ENCODE measurements at places on chromosomes 4 and X.

GRCh38 chr4:2630556-2631273 is 94.3 kb downstream of the FAM193A start:
- DNase-seq, result peak; percentile 56

DNA sequence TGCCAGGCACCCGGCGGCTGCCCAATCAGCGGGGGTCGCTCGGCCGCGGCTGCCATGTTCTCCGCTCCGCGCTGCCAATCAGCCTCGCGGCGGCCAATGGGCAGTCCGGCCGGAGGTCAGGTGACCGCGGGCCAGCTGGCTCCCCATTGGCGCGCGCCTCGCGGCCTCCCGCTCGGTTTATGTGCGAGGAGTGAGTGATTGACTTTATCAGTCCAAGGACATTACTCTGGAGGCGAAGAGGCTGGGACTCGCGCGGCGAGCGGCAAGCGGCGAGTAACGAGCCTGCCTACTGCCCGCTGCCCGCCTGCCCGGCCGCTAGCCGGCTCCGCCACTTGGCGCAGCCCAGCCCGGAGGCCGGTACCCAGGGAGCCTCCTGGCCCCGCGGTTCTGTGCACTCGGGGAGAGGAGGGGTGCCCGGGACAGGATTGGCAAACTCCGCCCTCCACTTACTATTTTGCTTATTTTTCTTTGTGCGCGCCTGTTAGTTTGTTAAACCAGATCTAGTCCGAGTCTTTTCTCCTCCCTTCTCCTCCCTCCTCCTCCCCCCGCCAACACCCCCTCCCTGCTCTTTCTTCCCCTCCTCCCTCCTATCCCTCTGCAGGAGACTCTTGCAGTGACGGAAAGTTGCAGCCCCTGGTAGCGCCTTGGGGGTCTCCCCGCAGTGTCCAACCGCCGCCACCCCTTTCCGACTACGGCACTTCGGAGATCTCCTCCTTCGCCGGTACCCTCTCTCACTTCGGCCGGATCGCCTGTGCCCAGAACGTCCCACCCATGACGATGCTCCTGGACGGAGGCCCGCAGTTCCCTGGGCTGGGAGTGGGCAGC is at the start of gene ZIC3:
ZIC3 (plus strand) TSS at position 207 of the 825 bp plus-strand sequence; CDS start at position 772, 565 bp downstream.
- peak; percentile 67 for DNase-seq

- DNase-seq, result no peak
These were observed 45.8 kb downstream of the DCLK2 start for GRCh38 chr4:150123796-150124677.

DNA sequence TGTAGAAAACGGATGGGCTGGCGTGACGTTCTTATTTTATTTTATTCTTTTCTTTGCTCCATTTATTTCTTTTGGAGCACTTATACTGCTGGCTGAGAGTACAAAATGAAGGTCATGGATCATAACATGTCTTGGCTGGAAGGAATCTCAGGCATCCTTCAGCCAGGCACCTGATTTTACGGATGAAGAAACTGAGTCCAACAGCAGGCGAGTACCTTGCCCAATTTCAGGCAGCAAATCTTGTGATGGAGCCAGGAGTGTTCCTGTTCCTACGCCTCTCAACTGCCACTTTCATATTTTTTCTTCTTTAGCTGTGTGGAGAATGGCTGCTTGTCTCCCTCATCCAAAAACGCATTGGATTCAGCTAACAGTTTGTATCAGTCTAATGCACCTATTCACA is 332.1 kb upstream of the IGFBP7 start:
- DNase-seq, result no peak

DNA sequence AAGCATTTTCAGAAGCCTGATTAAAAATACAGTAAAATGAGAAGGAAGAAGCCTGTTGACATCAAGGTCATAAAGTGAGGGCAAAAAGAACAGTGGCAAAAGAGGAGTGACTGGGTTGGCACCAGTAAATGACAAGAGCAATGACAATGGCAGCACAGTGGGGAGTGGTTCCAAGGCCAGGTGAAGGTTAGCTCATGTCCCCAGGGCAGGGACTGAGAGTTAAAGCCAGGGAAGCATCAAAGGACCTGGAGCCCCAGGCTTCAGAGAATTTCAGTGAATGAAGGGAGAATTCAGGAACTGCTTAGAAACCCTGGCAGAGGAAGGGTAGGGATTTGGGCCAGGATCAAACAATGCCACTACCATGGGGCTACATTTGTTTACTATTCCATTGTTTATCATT is 8.8 kb upstream of the PIGA start:
- no peak for DNase-seq

DNA sequence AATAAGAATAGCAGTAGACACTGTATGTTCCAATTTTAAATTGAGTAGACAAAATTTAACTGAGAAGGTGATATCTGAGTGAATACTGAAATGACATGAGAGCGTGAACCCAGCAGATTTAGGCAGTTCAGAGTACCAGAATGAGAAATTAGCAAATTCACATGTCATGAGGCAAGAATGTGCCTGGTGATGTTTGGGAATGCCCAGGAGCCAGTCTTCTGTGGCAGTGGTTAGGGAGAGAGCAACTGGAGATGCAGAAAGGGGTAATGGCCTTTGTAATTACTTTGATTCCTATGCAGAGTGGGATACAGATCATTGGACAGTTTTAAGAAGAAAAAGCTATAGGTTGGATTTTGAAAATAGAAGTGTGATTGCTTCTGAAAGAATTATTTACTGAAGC is 621.9 kb downstream of the TECRL start:
- DNase-seq, result no peak

- DNase-seq, result no peak
These were observed 41.1 kb downstream of the DDIT4L start for GRCh38 chr4:100149190-100149589.

DNA sequence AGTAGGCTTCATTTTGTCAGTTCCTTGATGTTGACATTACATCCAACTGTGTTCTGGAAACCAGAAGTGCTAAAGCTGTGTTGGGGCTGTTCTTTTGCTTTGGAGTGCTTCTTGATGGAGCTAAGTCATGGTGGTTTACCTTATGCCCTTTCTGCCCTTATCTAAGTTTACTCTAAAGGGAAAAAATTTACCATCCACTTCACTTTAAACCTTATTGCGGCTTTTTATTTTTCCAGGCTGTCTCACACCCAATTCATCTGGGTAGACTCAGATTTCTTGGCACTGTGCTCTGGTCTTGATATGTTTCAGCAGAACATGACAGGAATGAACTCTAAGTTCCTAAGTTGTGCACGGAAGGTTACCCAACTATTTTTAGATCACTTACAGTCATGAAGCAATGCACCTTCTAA is 104.7 kb upstream of the TTC29 start:
- DNase-seq, result no peak

DNA sequence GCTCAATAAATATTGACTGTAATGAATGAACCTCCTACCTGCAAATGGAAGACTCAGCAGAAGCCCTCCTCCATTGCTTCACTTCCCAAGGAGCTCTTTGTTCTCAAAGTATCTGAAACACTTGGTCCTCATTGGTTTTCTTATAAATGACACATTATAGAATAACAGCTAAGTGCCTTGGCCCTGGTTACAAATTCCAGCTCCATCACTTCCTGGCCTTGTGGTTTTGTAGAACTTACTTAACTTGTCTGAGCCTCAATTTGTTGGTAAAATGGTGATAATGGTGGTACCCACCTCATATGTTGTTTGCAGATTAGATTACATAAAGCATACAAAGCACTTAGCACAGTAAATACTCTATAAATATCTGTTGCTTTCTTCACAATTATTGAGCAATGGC is 25.2 kb upstream of the SMIM20 start:
- DNase-seq, result no peak

GRCh38 chr4:175905925-175906324 is 93.9 kb upstream of the GPM6A start:
- DNase-seq, result no peak

- no peak for DNase-seq
These were observed 44.2 kb downstream of the CCNI start for GRCh38 chr4:77031544-77031943.

DNA sequence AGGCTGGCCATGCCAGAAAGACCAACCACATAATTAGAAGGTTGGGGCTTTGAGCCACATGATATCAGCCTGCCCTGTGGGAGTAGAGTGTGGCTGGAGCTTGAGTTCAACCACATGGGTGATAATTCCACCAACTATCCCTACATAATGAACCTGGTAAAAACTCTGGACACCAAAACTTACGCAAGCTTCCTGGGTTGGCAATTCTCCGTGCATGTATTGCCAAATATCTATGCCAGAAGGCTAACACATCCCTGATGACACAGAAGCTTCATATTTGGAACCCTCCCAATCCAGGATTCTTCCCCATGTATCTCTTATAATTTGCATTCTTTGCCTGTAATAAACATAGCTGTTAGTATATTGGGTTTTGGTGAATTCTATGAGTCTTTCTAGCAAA is 68.2 kb downstream of the FUNDC1 start:
- no peak for DNase-seq

DNA sequence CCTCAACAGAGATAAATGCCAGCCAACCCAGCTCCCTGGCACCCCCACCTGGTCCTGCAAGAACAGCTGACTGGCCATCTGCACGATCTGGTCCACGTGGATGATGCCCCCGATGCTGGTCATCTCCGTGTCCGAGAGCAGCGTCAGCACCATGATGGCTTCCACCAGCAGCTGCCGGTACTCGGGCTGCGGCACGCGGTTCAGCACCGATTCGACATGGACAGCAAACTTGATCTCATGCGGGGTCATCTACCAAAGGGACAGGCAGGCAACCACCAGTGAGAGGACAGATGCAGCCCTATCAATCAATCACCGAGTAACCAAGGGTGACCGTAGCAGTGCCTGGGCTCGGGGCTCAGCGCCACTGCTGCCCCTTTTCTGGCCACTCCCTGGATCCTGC is 89.8 kb downstream of the PHKA2 start:
- no peak for DNase-seq

- DNase-seq, result no peak
These were observed 394.7 kb downstream of the IL1RAPL1 start for GRCh38 chrX:28981952-28982351.

- no peak for DNase-seq
These were observed 18.0 kb downstream of the PDHA1 start for GRCh38 chrX:19361701-19362100.

DNA sequence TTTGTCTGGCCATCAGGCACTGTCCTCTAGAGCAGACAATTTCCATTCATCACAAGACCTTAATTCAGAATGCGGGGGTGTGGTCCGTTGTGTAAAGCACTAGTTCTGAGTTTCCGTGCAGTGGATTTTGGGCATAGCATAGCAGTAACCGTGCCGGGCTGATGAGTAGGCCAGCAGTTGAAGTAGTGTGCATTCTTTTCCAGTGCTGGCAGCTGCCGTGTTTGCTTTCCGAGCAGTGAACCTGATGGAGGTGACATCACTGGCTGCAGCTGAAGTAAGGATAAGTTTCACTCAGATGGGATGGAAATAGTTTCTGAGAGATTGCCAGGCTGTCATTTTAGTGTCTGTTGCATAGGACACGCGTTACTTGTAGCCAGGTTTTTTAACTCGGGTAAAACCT is 107.0 kb upstream of the STIM2 start:
- no peak for DNase-seq

DNA sequence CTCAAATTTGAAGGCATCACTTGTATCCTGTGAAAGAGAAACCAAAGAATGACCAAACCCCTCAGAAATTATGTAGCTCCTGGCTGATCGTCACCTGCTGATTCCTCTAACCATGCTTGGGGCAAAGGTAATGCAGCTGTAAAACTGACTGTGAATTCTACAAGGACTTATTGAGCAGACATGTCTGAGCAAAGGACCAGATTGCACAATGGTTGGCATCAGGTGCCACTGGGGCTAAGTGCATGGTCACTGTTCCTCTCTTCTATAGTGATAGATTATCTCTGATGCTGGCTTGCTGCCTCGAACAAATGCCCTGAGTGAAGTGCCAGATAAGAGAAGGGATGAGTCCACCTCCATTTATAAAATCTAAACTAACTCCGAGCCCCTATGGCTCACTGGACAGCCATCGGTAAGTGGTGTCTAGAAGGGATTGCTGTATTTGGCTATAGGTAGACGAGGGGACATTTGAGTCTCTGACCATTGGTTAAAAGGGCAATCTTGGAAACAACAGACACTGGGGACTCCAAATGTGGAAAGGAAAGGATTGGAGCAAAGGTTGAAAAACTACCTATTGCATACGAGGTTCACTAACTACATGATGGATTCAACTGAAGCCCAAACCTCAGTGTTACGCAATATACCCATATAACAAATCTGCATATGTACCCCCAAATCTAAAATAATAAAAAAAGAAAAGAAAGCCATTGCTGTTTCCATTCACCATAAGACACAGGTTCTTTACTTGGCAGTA is 110.7 kb upstream of the IGSF1 start:
- DNase-seq, result no peak

DNA sequence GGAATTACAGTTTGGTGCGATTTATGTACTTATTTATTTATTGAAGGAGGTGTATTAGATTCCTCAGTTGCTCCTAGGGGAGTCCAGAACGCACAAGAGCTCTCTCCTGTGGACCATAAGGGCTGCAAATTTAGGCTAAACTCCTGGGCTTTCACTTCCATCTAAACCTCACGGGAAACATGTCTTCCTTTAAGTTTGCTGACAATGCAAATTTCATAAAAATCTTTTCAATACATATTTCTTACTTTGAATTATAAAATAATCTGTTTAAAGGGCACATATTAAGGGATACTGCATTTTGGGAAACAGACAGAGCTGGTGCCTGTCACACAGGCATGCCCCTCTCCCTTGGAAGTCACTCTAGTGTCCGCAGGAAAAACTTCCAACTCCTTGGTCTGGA is 438.0 kb upstream of the CPEB2 start:
- DNase-seq, result no peak

- peak; percentile 81 for DNase-seq
These were observed at the start of gene IGSF1 for GRCh38 chrX:131288738-131289511. TSS of gene IGSF1 (minus strand) at chrX:131289306. CDS start at chrX:131286674, 2,632 bp downstream.

DNA sequence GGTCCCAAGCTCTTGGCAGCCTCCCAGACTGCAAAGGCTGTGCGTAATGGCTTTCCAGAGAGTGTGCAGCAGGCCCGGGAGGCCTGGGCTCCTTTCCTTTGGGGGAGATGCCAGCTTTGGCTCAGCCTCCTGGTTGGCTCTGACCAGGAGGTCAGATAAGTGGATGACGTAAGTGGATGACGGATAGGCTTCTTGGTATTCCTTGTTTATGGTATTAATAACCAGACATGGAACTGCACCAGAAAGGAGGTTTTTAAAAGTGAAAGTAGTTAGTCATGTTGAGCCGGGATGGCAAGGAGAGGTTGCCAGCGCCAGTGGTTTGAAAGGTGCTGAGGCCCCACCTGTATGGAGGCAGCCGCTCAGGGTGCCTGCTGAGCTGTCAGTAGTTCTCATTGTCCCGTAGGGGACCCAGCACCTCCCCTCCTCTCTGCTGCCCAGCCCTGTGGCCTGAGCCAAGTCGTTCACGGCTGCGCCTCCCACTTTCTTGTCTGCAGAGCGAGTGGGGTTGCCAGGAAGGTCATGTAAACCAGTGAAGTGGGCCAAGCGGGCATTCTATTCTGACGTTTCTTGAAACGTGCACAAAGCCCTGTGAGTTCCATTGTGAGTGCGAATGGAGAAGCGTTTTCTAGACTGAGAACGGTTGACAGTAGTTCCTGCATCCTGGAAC is 28.7 kb upstream of the STOX2 start:
- DNase-seq, result peak; percentile 80

DNA sequence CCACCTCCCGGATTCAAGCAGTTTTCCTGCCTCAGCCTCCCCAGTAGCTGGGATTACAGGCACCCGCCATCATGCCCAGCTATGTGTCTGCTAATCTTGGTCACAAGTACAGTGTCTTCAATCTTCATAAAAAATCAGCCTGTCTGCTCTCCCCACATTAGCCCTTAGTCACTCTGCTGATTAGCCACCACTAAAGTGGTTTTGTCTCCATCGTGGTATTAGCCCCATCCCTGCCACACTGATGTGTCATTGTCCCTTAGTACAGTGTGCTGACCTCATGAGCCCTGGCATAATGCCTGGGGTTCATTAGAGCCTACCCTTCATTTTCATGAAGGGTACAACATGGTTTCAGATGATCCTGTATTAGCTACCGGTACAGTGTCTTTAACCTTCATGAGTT is 49.9 kb downstream of the ZNF157 start:
- no peak for DNase-seq

Measured in sigmoid colon (tissue), 7 donors.